ENCODE measurements at places on chromosomes 3 and 15.

- DNase-seq, result no peak
Measured at GRCh38 chr3:65174713-65175112, 486.9 kb upstream of the ADAMTS9 start.

GRCh38 chr3:183448369-183449128 is 20.1 kb upstream of the MCF2L2 start:
- DNase-seq, result no peak

DNA sequence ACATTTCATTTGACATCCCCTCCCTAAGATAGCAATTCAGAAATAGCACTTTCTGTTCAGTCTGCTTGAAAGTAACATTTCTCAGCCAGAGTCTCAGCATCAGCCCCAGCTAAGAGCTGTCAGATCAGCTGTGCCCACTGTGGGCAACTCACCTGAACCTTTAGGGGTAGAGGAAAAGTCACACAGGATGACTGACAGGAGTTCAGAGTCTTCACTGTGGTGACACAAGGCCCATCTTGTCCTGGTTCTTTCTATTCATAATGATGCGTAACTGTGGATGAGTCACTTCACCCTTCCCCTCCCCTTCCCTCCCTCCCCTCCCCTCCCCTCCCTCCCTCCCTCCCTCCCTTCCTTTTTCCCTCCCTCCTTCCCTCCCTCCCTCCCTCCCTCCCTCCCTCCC is 96.1 kb upstream of the RASGRP1 start:
- no peak for DNase-seq

- DNase-seq, result no peak
Measured at GRCh38 chr15:35833581-35833980, 287.6 kb upstream of the DPH6 start.

DNA sequence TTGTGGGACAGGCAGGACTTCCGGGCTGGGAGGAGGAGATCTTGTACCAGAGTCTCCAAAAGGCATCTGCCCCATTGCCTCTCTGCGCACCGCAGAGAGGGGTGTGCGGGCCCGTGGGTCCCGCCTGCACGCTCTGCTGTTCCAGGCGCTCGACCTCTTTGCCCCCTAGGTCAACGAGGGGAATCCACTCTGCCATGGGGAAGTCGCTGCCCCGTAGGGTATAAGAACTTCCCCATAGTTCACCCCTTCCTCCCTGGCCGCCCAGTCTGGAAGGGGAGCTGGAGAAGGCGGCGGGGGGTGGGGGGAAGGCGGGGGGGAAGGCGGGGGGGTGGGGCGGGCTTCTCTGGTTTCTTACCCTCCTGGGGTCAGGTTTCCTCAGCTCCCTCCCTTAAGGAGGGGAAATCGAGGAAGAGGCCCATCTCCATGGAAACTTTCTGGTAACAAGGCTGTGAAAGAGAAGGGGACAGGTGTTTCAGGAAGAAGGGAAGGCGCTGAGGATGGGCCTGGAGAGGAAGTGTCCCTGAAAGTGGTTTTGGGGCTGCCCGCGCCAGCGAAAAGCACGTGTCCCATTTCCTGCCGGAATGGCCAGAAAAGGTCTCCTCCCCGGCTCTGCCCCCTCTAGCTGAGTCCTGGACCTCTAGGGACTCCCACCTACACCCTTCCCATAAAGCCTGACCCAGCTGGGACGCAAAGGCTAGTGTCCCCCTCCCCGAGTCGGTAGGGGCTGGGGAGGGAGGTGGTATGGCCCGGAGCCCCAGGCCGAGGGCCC is 27.5 kb downstream of the NR1I2 start:
- DNase-seq, result no peak

DNA sequence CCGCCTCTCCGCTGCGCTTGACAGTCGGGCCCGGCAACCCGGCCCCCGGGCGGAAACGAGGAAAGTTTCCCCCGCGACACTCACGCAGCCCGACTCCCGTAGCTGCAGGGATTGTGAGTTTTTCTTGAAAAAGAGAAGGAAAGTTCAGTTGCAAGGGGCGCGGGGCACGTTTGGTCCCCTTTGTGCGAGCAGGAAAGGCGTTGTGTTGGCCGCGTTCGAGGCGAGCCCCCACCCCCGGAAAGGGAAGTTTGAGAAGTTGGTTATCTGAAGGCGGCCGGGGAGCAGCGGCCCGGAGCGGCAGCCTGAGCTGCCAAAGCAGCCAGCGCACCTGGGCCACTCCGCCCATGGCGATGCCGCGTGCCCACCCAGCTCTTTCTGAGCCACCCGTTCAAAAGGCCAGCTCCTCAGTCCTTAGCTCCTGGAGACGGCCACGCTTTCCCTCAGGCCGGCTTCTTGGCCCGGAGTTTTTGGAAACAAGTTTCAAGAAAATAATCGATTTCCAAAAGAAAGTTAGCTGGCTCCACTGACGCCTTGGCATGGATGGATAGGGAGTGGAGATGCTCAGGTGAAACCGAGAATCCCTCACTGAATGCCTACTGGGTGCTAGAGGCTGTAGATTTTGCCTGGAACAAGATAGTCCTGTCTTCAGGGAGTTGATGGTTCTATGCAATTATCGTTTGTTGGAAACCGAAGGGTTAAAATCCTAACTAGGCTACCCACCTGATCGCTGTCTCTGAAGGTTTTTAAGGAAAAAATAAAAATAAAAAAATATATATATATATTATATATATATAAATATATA is 832 bp downstream of the TGFBR2 start:
- DNase-seq, result no peak

- DNase-seq, result no peak
Measured at GRCh38 chr3:84109911-84110310, 848.9 kb upstream of the CADM2 start.

DNA sequence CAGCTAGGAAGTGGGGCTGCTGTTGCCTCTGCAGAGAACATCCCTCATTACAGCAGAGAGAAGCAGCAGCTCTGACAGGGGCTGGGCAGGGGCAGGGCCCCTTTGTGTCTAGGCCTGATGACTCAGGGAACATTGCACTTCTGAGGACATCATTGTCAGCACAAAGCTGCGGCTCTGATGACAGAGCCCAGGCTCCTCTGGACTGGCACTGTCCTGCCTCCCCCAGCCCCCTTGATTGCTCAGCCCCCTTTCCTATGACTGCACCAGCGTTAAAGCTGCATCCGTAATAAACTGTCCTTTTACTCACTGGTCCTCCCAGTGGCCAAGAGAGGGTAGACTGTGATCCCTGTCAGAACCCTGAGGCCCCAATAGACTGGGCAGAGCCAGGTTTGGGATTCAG is 18.3 kb downstream of the TRH start:
- peak; percentile 10 for DNase-seq

DNA sequence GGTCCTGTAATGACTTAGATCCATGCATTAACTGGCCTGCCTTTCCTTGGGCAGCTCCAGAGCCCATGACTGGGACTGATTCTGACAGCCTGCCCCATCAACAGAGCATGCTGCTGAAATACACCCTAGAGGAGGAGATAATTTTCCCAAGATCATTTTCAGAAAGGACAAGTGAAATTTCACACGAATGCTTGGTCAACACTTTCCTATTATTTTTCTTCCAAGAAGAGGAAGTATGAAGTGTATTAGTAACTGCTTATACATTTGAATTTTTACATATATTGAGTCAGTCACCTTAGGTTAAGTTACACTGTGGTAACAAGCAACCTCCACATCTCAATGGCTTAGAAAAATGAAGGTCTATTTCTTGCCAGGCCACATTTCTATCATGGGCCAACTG is 9.7 kb upstream of the NMNAT3 start:
- no peak for DNase-seq

GRCh38 chr3:55691141-55691540 is 204.0 kb upstream of the WNT5A start:
- DNase-seq, result no peak

GRCh38 chr3:43102773-43103480 is 3.0 kb downstream of the POMGNT2 start:
- DNase-seq, result no peak

DNA sequence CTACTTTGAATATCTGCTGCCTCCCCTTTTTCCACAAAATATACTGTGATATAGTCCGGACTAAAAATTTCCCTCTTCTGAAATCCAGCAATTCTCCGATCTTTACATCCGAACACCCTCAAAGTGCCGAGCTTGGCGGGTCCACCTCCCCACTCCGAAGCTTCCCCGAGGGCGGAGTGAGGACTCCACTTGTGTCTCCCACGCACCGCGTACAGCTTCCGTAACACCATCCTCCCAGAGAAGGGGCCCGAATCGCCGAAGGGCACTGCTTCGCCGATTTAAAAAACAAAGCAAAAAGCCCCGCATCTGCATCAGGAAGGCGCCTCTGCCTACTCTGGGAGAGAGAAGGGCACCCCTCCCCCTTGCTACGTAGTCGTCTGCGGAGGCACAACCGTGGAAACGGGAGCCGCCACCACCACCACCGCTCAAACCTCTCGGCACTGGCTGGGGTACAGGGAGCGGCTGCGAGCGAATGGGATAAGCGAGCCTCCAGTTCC is 551 bp downstream of the NCBP2 start:
- DNase-seq, result peak; percentile 42

DNA sequence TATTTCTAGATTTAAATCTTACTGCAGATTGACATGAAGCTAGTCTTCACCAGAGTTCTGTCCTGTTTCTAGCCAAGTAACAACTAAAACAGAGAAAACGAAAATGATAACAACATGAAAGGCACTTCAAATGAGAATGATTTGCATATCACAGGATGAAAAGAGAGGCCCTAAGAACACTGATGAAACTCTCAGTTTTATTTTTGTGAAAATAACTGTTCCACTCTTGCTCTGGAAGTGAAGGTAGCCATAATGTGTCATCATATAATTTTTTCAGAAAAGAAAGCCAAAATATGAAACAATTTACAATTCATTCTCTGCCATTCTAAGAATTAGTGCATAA is 274.4 kb downstream of the ADAMTSL3 start:
- no peak for DNase-seq

DNA sequence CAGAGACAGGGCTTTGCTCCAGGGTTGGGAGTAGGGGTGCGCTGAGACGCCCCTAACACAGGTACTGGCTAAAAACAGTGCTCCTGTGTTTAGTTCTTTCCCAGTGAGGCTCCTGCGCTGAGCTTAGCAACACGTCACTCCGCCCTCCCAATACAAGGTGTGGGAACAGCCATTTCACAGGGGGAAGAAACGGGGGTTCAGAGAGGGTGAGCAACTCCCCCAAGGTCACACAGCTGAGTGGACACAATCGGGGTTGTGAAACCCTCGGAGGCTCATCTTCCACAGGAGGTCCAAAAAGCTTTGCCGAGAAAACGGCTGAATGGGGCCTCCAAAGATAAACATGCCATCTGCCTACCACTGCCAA is 628 bp downstream of the PRRT3 start:
- no peak for DNase-seq

DNA sequence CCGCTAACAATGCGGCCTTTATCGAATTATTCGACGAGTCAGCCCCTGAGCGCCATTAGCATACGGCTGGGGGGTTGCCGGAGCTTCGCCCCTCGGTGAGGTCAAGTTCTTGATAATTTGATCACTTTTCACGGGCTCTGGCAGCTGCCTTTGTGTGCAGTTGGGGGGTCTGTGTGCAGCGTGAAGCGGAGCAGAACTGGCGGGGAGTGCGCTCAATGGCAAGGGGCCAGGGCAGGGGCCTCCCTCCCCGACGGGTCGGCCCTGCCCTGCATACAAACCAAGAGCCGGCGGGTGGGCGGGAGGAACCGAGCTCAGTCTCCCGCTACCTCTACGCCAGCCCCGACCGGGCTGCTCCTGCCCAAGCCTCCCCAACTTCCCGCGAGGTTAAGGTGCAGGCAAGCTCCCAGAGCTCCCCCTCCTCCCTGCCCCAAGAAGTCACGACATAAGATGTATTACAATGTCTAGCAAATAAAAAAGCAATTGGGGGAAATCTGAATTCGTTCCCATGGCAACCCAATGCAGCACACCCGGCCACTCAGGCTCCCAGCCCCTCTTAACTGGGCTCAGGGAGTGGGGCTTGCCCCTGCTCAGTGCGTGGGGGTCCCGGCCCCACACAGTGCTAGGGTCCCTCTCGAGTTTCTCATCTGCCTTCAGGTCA is 34.1 kb upstream of the POLG start:
- no peak for DNase-seq

GRCh38 chr3:11300970-11301369 is 28.8 kb downstream of the ATG7 start:
- DNase-seq, result no peak

DNA sequence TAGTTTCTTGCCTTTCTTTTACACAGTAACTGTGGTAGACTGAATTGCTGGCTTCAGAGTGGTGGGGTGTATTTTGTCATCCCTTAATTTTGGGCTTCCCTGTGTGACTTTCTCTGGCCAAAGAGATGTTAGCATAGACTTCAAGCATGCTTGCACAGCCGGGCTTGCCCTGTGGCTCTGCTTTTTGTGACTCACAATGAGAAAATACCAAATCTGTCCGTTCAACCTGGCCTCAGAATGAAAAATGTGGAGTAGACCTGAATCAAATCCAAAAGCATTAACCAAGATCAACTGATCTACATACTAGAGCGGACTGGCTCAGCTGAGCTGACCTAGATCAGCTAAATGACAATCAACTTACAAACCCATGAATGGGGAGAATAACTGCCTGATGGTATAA is 51.4 kb downstream of the PLAAT1 start:
- DNase-seq, result no peak

Measured in kidney capillary endothelial cell (primary cell).